Sigmoid colon (tissue), 7 donors: ENCODE measurements at places on chromosomes 12 and 14. TPM values are rescaled to one million over a fixed set of nuclear protein-coding genes. Genes with fewer than 3 reads are reported as not detected.
A peak's percentile ranks its signal among the peaks of the same experiment; 100 is the strongest.

ADAMTS20 gene
- total RNA-seq, result not detected

IAPP gene
- total RNA-seq, result not detected

GPR84 gene
- 0.54 TPM for total RNA-seq

PIANP gene
- 0.36 TPM for total RNA-seq

BHLHE41 gene
- total RNA-seq, result 6.3 TPM

- no peak for DNase-seq
These were observed 55.3 kb downstream of the DERA start for GRCh38 chr12:15966426-15966825.

- no peak for DNase-seq
These were observed 57.4 kb downstream of the SPPL3 start for GRCh38 chr12:120846721-120847120.

GRCh38 chr12:32903318-32903717 is 6.7 kb upstream of the PKP2 start:
- DNase-seq, result no peak

DNA sequence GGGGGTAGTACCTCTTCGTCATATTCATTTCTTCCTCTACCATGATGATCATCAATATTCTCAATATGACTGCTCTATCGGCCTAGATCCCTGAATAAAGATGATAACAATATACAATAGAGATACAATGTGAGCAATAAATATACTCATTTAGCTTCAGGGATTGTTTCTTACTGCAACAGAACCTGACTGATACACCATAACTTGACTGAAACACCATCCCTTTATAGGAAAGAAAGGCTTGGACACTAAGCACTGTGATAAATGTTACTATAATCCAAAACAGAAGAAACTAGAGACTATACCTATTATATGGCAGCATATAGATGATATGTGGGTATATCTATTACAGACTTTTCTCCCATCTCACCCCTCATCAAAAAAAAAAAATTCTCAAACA is 1.2 kb upstream of the RHOJ start:
- no peak for DNase-seq

GRCh38 chr14:99595034-99595433 is 9.0 kb downstream of the CCDC85C start:
- DNase-seq, result no peak

DNA sequence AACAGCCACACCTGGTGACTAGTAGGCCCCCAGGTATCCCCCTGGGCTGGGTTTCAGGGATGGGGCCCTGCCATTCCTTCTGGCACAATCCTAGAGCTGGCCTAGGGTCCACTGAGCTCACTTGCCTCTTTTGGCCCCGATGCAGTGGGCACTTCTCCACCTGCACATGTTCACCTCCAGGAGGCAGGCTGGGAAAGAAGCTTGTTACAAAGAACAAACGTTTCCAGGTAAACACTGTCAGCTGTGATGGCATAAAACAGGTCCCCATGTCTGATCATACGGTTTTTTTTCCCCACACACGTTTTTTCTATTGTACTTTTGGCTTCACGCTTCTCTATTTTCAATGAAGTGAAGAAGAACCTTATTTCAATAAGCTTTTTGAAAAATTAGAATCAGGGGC is 15.8 kb upstream of the HVCN1 start:
- no peak for DNase-seq

- peak; percentile 68 for DNase-seq
These were observed 5.8 kb downstream of the PHB2 start for GRCh38 chr12:6964605-6965025.

DNA sequence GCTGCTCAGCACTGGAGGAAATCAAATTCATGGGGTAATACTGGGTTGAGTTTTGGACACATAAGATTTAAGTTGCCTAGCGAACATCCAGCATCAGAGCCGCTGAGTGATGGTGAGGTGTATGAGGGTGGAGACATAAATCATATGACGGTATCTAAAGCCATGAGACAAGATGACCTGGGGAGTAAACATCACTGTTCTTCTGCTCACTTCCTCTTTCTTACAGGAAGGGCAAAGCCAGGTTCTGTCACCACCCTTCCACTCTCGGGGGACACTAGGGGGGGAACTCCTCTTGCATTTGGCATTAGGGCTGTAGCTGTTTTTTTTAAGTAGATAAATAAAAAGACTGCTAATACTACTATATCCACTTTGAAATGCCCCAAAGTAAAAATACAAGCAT is 24.0 kb downstream of the PRDM4 start:
- no peak for DNase-seq

GRCh38 chr12:132329036-132329719 is at the start of gene GALNT9:
GALNT9 (minus strand) TSS chr12:132329589; CDS start chr12:132329203, 386 bp downstream.
- no peak for DNase-seq

- DNase-seq, result no peak
These were observed 45.6 kb upstream of the BCL2L14 start for GRCh38 chr12:12024911-12025682.

DNA sequence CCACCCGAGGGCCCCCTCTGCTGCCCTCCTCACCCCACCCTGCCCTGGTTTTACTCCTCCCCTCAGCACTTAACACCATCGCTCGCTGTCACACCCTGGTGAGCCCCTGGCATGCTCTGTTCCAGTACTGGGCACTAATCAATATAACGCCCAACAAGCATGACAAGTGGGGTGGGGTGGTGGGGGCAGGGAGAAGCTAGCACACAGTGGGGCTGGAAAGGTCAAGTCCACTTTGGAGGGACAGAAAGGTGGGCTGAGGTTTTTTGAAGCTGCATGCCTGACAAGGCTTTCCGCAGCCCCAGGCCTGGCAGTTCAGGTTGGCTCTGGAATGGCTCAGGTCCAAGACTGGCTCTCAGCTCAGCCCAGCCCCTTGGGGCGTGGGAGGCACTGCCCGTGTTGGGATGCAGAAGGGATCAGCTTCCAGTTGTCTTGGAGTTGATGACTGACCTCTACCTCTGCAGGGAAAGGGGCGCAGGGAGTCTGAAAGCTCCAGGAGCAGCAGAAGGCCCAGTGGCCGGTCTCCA is 34.1 kb downstream of the PLEKHG3 start:
- no peak for DNase-seq

DNA sequence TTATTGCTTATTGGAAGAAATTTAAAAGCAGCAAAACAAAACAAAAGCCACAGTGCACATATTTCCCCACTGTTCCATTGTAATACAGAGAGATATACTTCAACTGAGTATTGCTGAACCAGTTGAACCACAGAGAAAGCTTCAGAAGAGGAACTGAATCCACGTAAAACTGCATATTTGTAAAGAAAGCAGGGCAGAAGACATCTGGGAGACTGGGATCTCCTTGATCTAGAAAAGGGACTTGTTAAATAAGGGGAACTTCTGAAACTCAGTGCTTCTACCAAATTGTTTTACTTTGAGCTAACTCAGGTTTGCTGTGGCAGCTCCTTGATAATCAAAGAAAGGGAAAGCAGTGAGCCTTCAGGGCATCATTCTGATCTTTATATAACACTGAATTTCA is 411.1 kb upstream of the MDGA2 start:
- no peak for DNase-seq

DNA sequence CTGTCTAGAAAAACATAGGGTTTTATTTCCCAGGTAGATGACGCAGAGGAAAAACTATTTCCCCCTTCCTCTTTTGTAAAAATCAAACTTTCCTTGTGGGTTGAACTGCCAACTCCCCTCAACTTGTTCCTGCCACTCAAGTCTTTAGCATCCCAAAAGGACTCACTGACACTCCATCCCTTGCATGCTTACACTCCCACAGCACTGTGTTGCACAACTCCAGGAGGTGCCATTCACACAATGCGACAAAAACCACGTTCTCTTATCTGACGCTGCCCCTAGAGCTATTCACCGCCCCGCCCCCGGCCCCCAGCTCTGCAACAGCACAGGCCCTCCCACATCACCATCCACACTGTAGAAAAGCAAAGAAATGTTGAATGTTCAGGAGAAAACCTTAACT is 16.9 kb upstream of the STON2 start:
- DNase-seq, result no peak

- no peak for DNase-seq
These were observed 120.9 kb downstream of the SLC38A6 start for GRCh38 chr14:61101803-61102548.

- DNase-seq, result no peak
These were observed 645.5 kb downstream of the C12orf50 start for GRCh38 chr12:87383680-87384079.

GRCh38 chr12:62127516-62127915 is 132.7 kb upstream of the USP15 start:
- DNase-seq, result no peak

- DNase-seq, result no peak
These were observed 33.4 kb downstream of the ANO4 start for GRCh38 chr12:100827901-100828520.

- DNase-seq, result no peak
These were observed 8.0 kb downstream of the CLMN start for GRCh38 chr14:95311752-95312151.

DNA sequence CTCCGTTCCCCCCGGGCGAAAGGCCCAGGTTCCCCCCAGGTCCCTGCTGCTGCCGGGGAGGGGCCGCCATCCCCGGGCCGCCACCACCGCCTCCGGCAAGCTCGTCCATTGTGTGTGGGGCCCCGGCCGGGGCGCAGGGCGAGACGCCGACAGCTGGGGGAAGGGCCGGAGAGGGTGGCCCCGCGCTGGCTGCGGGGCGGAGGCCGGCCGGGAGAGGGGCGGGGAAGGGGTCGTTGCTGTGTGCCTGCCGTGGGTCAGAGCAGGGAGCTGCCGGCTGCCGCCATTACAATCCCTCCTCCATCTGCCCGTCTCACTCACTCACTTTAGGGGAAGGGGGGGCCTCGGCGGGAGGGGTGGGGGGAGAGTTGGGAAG is at the start of gene STRN3:
STRN3 (minus strand) TSS at position 303 of the 373 bp plus-strand sequence; CDS start at position 109, 194 bp downstream.
- DNase-seq, result no peak
